ENCODE measurements at places on chromosomes 4 and X.

- no peak for DNase-seq
These were observed 15.3 kb downstream of the PHEX start for GRCh38 chrX:22047468-22047867.

DNA sequence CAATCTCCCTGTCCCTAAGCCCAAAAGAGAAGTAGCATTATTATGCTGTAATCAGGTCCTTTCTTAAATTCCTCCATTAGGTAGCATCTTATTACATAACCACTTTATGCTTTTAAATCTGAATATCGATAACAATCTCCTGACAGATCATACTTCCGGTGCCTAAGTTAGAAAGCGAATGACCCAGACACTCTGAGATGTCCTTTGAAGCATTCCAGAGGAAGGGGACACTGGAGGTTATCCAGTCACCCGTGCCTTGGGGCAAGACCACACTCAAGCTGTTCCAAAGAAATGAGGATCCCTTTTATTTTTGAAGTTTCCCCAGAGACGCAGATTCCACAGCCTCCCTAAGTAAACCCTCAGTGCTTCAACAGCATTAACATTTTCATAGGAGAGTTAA is 125.7 kb downstream of the PALLD start:
- no peak for DNase-seq

DNA sequence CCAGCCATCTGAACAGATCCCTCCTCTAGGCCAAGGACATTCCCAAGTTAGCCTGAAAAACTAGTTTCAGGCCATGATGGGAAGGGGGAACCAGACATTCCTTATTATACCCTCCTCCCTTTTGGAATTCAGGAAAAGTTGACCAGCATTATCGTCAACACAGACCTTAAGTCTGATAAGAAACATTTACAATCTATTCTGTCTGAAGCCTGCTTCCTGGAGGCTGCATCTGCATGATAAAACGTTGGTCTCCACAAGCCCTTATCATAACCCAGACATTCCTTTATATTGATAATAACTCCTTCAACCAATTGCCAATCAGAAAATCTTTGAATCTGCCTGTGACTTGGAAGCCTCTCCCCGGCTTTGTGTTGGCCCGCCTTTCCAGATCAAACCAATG is 44.3 kb downstream of the EFHC2 start:
- DNase-seq: no peak

GRCh38 chr4:2930758-2931511 is 32.3 kb downstream of the NOP14 start:
- no peak for DNase-seq

DNA sequence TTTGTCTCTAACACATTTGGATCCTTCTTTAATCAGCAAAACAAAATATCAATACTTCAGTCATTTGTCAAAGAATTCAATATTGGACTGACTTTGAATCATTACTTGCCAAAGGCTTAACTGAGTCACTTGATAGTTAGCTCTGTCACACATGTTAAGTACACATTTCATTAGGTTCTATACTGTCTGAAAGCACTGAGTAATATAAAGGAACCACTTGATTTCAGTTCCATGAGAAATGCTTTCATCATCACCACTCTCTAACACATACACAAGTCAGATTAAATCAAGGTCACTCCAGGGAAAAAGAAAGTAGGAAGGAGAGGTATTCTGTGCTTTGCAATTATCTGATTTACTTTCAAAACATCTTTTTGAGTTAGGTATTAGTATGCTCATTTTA is 1233.1 kb downstream of the C4orf33 start:
- no peak for DNase-seq

DNA sequence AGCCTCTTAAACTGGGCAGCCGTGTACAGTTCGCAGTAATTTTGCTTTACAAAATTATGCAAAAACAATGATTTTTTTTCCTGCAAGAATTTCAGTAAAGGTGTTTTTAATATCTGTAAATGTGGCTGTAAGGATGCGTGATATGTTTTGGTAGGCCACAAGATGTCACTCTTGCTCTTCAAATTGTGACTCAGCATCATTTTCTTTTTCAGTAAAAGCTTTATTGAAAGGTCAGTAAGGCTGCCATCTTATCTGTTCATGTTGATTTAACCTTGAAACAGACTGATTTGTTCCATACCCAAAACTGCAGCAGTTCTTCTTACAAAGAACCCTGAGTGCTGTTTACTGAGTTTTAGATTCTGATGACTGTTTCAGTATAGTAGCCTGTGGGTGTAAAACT is 39.9 kb downstream of the TXLNG start:
- DNase-seq: peak; percentile 63

All from NCI-H2171 treated with DMSO at 0.1 percent for 48 hours (cell line).